Activated CD8-positive, alpha-beta memory T cell treated with anti-CD3 and anti-CD28 coated beads for 1 hour (primary cell): ENCODE measurements at places on chromosomes 12 and 14.

GRCh38 chr14:33740531-33740930, 210.3 kb downstream of the EGLN3 start:
- DNase-seq = no peak

GRCh38 chr14:88868558-88869159, 44.2 kb downstream of the TTC8 start:
- DNase-seq = no peak

GRCh38 chr12:75959060-75959459, 72.5 kb downstream of the PHLDA1 start:
- DNase-seq = no peak

GRCh38 chr14:32224737-32225377, 21.8 kb upstream of the RNU6-8 start:
- no peak for DNase-seq

DNA sequence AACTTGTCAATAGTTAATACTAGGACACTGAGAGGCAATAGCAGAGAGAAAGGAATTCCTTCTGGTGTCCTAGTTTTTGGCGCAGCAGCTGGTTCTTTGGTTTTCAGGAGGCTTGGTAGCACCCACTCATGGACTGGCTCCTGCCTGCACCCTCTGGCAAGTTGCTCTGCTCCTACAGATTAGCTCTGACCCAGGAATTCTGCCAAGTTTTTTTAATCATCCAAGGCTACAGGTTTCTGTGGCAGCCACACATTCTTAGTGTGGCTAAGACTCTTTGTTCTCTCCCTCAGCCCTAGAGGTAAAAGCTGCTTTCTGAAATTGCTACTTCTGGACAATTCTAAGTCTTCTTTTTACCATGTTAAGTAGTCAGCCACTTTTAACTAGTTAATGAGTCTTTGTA, 72.0 kb upstream of the FKBP4 start:
- no peak for DNase-seq

- no peak for DNase-seq
These were observed 21.6 kb upstream of the CHFR start for GRCh38 chr12:132909030-132909368.

GRCh38 chr14:69464829-69465228, 19.7 kb upstream of the PLEKHD1 start:
- no peak for DNase-seq

- DNase-seq = no peak
These were observed 118.6 kb upstream of the CCDC175 start for GRCh38 chr14:59695198-59695597.

- no peak for DNase-seq
These were observed 196.6 kb upstream of the MYL2 start for GRCh38 chr12:111117017-111117416.

- no peak for DNase-seq
These were observed 135.7 kb downstream of the RAD51B start for GRCh38 chr14:67955261-67955660.

DNA sequence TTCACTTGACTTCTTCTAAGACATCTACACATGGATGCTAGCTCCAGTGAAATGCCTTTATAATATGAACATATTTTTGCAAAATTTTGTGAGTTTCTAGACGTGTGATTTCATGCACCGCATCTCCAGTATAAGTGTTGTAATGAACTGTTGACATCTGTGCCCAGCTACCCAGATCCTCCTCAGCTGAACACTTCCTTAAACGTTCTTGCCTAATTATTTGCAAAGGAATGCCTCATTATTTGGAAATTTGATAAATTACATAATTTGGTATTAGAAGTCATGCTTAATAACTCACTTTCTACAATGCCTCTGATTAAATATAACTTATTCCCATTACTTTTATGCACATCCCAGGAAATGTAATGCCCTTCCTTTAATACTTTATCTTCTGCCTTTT, 14.0 kb downstream of the OR11G2 start:
- no peak for DNase-seq

GRCh38 chr12:74644681-74645080, 107.0 kb downstream of the ATXN7L3B start:
- DNase-seq = no peak

GRCh38 chr12:81758421-81759189, 545 bp downstream of the PPFIA2 start:
- no peak for DNase-seq

GRCh38 chr14:49623941-49624839, 3.6 kb downstream of the MGAT2 start:
- no peak for DNase-seq

- DNase-seq = no peak
These were observed 240.6 kb downstream of the RBM19 start for GRCh38 chr12:113725557-113725876.

DNA sequence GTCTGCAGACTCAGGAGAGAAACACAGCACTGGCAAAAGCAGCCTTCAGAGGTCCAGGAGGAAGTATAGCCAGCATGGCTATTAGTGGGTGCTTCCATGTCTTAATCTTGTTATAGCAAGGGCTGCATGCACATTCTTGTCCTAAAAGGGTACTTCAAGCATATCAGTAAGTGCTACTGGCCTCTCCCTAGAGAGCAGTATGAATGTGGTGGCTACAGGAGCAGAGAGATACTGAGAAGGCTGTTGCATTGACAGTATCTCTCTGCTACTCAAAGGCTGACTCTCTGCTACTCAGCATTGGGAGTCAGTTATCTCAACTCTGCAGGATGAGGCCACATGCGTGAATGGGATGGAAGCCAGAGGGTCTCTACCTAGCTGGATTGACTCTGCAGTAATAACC, 2.0 kb downstream of the GARIN6 start:
- DNase-seq = no peak

DNA sequence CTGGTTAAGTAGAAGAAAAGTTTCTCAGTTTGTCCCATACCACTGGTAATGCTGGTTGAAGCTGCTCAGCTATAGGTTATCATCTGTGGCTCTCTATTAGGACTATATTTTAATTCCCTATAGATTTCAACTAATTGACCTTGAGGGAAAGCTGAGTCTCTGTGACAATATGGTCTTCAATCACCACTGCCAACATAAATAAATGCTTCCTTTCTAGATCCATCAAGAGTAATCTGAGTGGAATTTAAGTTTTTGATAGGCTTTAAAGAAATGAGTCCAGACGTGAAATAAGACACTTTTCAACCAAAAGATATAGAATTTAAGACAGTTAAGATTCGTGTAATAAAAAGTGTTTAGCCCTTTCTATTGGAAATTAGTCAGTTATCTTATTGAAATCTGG, 63.5 kb upstream of the MYF6 start:
- no peak for DNase-seq

DNA sequence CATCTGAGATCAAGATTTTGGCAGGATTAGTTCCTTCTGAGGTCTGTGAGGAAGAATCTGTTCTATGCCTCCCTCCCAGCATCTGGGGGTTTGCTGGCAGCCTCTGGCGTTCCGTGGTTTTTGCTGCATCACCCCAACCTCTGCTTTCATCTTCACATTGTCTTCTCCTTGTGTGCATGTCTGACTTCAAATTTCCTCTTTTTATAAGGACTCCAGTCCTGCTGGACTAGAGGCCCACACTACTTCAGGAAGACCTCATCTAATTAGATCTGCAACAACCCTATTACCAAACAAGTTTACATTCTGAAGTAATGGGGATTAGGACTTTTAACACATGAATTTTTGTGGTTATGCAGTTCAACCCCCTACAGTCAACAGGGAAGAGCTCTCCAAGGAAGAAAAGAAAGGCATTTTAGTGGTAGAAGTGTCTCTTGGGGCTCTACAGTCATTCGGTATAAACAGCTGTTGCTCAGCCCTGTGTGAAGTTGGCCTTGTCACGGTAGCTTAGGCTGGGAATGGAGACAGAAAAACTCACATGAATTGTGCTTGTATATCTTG, 89.7 kb downstream of the CAND1 start:
- DNase-seq = no peak

GRCh38 chr14:102131741-102132140, 8.0 kb upstream of the WDR20 start:
- no peak for DNase-seq

GRCh38 chr14:22998329-22999012, 11.5 kb downstream of the C14orf93 start:
- no peak for DNase-seq

DNA sequence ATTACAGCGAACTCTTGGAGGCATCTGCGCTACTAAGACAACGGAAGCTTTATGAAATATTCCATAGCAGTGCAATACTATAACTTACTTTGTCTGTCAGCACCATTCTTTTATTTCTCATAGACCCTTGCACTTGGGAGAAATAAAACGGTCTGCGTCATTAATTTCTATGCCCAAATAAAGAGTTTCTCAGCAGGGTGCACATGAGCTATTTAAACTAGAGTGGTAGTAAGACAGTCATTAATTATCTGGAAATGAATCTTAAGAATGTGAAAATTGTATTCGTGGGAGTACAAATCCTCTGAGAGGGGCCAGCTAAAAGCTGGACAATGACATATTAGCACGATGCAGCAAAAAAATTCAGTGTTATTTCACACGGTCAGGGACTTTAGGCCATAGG, 903.4 kb upstream of the FOXG1 start:
- DNase-seq = no peak

DNA sequence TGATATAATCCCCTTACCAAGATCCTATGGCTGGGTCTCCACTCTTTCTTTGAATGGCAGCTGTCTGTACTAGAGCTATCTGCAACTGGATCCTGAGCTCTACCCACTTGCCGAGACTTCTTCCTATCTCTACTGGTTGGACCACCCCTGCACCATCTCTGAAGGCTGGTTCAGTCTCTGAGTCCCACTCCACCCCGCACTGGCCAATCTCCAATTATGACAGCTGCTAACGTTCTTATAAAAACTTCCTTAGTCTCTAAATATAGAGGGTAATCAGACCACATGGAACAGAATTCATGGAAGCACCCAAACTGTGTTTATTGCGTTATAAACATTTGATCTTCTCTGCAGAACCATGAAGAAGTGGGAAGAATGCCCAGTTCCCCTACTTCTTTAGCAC, 186.6 kb upstream of the EEA1 start:
- no peak for DNase-seq

- DNase-seq = no peak
These were observed 19.7 kb upstream of the RD3L start for GRCh38 chr14:103961928-103962578.

DNA sequence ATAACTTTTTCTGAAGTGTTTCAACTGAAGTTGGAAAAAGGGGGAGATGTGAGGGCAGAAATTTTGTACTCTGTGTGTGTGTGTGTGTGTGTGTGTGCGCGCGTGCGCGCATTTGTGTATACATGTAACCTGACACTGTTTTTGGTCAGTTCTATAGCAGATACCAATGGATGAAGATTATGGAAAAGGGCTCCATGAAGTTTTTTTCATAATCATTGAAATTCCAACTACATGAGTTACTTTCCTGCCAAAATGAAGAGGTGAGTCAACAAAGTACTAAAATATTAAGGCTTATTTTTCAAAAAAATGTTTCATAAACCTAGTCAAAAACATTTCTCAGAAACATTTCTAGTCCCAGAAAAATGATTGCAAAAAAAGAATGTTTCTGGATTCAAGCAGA, 25.7 kb upstream of the CERS5 start:
- DNase-seq = no peak
